Tibial artery (tissue), 4 donors: ENCODE measurements at places on chromosomes 11 and 22.

GRCh38 chr11:14907411-14908213, 15.6 kb upstream of the CYP2R1 start:
- H3K4me3 ChIP-seq = no peak overlapping the region
- peaks cover 3% of the 10 kb centered on the region for H3K27me3 ChIP-seq

GRCh38 chr11:57303990-57304579, 20.7 kb downstream of the TNKS1BP1 start:
- no peaks in the 10 kb centered on the region for H3K27me3 ChIP-seq
- H3K27ac ChIP-seq = no peak overlapping the region
- H3K4me3 ChIP-seq = no peak overlapping the region
- peaks cover 80% of the 10 kb centered on the region for H3K36me3 ChIP-seq

- H3K27me3 ChIP-seq = no peaks in the 10 kb centered on the region
- no peak for DNase-seq
- H3K27ac ChIP-seq = no peak overlapping the region
- H3K4me1 ChIP-seq = no peaks in the 10 kb centered on the region
These were observed 8.2 kb upstream of the MAFF start for GRCh38 chr22:38193580-38193979.

GRCh38 chr11:9563196-9563730, 10.2 kb upstream of the WEE1 start:
- H3K27ac ChIP-seq = no peak overlapping the region
- no peaks in the 10 kb centered on the region for H3K36me3 ChIP-seq
- H3K4me1 ChIP-seq = no peaks in the 10 kb centered on the region
- H3K4me3 ChIP-seq = no peak overlapping the region
- H3K27me3 ChIP-seq = no peaks in the 10 kb centered on the region

DNA sequence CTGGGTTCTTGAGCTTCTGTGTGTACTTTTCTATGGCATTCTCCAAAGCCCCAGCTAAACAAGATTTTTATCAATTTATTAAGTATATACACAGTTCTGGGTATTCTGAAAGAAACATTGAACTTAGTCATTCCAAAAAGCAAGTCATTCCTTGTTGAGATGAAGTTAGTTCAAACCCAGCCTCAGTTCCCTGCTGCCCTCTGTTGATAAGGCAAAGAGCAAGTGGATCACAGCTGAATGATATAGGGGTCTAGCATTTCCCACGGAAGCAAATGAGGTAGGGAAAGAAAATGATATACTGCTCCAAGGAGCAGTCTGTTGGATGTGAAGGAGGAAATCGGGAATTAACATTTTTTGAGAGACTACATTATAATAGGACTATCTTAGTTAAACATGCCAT, 841.8 kb upstream of the TENM4 start:
- no peaks in the 10 kb centered on the region for H3K36me3 ChIP-seq
- H3K4me3 ChIP-seq = no peak overlapping the region
- no peaks in the 10 kb centered on the region for H3K27me3 ChIP-seq
- no peak for DNase-seq
- no peak overlapping the region for H3K27ac ChIP-seq

DNA sequence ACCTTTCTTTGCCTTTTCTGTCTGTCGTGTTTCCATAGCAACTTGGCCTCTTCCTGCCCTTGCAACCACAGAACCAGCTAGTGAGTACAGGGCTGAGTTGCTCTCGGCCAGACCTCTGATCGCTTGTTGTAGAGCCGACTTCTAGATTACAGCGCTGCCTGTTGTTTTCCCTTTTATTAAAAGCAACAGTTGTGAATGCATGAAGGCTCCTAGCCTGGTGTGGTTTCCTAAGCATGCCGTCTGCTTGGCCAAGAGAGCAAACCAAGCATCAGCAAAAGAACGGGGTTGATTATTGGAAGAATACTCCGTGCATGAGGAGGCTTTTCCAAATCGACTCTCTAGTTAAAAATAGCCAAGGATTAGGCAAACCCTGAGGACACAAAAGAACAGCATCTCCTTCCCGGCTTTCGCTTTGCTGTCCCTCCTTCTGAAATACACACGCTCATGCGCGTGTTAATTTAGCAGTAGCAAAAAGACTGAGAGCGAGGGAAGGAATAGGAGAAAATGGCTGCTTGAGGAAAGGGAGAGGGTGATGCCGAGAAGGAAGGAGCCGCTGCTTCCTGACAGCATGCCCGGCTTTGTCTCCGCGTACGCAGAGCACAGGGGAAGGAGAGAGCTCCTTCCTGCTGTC, 71.5 kb upstream of the TTC12 start:
- H3K27ac ChIP-seq = peak overlapping the region; percentile 31
- no peaks in the 10 kb centered on the region for H3K36me3 ChIP-seq
- H3K4me3 ChIP-seq = peak overlapping the region; percentile 43
- no peaks in the 10 kb centered on the region for H3K4me1 ChIP-seq
- no peaks in the 10 kb centered on the region for H3K27me3 ChIP-seq

DNA sequence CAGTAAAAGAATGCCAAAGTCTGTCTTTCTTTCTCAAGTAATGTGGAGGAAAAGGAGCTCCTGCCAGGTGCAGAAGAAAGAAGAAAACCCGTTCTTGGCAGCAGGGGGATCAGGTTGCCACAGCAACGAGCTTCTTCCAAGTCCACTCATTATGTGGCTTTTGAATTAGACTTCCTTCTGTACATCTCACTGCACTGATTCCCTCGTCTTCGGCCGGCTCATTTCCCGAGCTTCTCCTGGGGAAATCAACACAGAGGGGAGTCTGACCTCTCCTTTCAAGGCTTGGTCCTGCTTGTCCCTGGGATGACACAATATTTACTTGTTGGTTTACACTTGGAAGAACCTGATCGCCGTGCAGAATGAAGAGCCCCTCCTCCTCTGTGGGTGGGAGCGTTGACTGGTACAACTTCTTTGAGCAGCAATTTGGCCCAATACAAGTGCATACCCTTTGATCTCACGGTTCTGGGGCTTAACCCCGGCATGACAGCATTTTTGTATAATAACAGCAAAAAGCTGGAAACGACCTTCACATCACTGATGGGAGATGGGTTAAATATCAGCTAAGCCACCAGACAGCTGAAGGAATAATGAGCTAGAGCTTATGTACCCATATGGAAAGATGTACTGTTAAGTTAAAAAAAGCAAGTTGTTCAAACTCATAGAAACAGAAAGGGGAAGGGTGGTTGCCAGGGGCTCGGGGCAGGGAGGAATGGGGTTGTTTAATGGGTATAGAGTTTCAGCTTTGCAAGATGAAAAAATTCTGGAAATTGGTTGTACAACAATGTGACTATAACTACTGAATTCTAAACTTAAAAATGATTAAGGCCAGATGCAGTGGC, 35.4 kb downstream of the MCHR1 start:
- no peaks in the 10 kb centered on the region for H3K27me3 ChIP-seq
- DNase-seq = no peak
- H3K4me3 ChIP-seq = no peak overlapping the region
- peaks cover 5% of the 10 kb centered on the region for H3K4me1 ChIP-seq

GRCh38 chr11:34313099-34313517, 44.7 kb downstream of the ABTB2 start:
- no peak for DNase-seq
- H3K27ac ChIP-seq = no peak overlapping the region
- peaks cover 21% of the 10 kb centered on the region for H3K4me1 ChIP-seq
- H3K36me3 ChIP-seq = no peaks in the 10 kb centered on the region
- H3K4me3 ChIP-seq = no peak overlapping the region

GRCh38 chr11:1742371-1742770, 8.0 kb downstream of the IFITM10 start:
- peaks cover 14% of the 10 kb centered on the region for H3K4me1 ChIP-seq
- peaks cover 2% of the 10 kb centered on the region for H3K27me3 ChIP-seq
- no peak overlapping the region for H3K4me3 ChIP-seq
- DNase-seq = peak; percentile 48
- no peaks in the 10 kb centered on the region for H3K36me3 ChIP-seq

DNA sequence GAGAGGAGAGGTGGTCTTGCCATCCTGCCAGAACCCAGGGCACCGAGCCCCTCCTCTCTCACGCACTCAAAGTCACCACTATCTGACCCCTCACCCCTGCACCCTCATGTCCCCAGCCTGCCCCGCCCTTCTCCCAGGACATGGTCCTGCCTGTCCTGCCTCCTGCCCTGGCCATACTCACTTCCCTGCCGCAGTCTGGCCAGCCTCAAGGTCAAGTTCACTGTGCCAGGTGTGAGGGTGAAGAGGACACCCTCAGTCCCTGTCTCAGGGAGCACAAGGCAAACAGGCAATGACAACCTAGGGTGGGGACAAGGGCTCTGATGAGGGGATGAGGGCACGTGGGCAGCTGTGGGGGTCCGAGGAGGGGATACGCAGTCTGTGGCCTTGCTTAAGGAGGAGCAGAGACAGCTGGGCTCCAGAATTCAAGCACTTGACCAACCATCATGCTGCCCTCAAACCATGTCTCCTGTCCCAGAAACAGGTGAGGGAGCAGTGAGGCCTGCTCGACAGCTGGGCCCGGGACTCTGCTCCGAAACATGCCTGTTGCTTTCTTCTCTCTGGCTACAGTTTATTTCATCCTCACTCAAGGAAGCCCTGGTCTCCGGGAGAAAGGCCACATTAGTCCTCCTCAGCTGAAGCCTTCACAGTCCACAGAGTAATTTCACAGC, 36.6 kb downstream of the PDGFB start:
- H3K4me3 ChIP-seq = no peak overlapping the region
- no peaks in the 10 kb centered on the region for H3K36me3 ChIP-seq
- H3K27me3 ChIP-seq = peaks cover 3% of the 10 kb centered on the region
- no peak overlapping the region for H3K27ac ChIP-seq

DNA sequence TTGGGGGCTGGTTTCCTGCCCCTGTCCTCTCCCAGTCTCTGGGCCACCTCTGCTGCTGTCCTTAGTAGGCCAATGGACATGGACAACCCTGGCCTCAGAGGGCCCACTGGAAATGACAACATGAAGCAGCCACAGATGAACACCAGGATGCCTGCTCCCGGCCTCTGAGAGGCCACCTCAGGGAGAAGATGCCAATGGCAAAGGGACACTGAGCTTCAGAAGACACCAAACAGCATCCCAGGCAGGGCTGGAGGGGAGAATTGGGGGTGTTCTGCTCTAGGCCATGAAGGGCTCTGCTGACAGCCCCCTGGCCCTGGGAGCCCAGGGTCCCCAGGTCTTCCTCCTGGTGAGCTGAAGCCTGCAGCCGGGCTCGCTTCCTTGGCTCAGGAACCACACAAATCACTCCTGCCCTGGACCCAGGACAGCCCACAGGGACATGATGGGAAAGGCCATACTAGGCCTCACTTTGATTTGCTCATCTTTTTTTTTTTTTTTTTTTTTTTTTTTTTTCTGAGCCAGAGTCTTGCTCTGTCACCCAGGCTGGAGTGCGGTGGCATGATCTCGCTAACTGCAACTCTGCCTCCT, 45.3 kb downstream of the TPBGL start:
- no peak overlapping the region for H3K4me3 ChIP-seq
- H3K27ac ChIP-seq = no peak overlapping the region
- H3K36me3 ChIP-seq = peaks cover 22% of the 10 kb centered on the region
- no peaks in the 10 kb centered on the region for H3K4me1 ChIP-seq
- no peaks in the 10 kb centered on the region for H3K27me3 ChIP-seq

DNA sequence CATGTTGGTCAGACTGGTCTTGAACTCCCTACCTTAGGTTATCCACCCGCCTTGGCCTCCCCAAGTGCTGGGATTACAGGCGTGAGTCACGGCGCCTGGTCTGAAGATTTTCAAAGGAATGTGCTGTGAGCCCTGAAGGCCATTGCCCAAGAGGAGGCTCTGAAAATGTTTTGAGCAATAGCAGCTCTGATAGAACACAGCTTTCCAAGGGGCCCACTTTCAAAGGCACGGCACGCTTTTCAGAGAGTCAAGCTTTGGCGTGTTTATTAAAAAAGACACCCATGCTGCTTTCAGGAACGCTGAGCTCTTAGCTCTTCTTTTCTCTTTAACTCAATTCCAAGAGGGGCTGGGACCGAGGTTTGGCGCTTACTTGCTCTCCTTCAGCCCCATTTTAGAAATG, 73.8 kb upstream of the CDON start:
- no peak for DNase-seq
- H3K27me3 ChIP-seq = peaks cover 39% of the 10 kb centered on the region
- no peaks in the 10 kb centered on the region for H3K36me3 ChIP-seq
- no peak overlapping the region for H3K4me3 ChIP-seq
- no peak overlapping the region for H3K27ac ChIP-seq

DNA sequence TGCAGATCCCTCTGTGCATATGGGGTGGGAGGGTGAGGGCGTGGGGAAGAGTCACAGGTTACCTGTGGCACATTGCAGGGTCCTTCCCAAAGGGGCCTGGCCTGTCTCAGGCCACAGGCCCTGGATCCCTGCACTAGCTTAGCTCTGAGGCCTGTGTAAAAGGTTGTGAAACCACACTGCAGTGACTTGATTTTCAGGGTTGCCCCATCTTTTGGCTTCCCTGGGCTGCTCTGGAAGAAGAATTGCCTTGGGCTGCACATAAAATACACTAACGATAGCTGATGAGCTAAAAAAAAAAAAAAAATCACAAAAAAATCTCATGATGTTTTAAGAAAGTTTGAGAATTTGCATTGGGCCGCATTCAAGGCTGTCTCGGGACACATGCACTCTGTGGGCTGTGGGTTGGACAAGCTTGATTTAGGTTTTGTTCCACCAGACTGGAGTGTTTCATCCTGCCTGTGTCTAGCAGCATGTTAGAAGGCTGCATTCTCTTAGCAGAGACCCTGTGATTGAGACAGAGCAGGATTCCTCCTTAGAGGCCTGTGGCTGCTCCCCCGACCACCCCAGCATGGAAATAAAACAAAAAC, 35.9 kb upstream of the TREH start:
- H3K27ac ChIP-seq = no peak overlapping the region
- no peaks in the 10 kb centered on the region for H3K36me3 ChIP-seq
- H3K4me1 ChIP-seq = no peaks in the 10 kb centered on the region
- H3K4me3 ChIP-seq = no peak overlapping the region
- no peaks in the 10 kb centered on the region for H3K27me3 ChIP-seq

- H3K27me3 ChIP-seq = no peaks in the 10 kb centered on the region
- no peaks in the 10 kb centered on the region for H3K4me1 ChIP-seq
- H3K36me3 ChIP-seq = peaks cover 88% of the 10 kb centered on the region
These were observed 23.5 kb downstream of the NFRKB start for GRCh38 chr11:129871914-129872313.

GRCh38 chr11:63698976-63699733, 17.9 kb downstream of the RTN3 start:
- peaks cover 16% of the 10 kb centered on the region for H3K4me1 ChIP-seq
- no peaks in the 10 kb centered on the region for H3K27me3 ChIP-seq
- DNase-seq = no peak
- no peak overlapping the region for H3K27ac ChIP-seq
- no peak overlapping the region for H3K4me3 ChIP-seq

- peaks cover 92% of the 10 kb centered on the region for H3K36me3 ChIP-seq
- H3K4me1 ChIP-seq = no peaks in the 10 kb centered on the region
- no peaks in the 10 kb centered on the region for H3K27me3 ChIP-seq
- H3K4me3 ChIP-seq = no peak overlapping the region
These were observed 81.8 kb downstream of the DGCR2 start for GRCh38 chr22:19040391-19040861.

DNA sequence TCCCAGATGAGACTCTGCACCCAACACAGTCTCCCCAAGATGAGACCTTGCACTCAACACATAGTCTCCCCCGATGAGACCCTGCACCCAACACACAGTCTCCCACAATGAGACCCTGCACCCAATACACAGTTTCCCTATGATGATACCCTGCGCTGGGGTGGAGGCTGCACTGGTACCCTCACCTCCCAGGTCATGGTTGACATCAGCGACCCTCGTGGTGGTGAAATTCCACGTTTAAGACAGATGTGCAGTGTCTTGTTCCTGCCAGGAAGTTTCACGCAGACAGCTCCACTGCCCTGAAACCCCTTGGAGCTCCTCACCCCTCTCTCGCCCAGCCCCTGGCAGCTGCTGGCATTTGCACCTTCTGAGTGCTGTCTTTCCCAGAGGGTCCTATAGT, 9.5 kb downstream of the MUC5AC start:
- no peaks in the 10 kb centered on the region for H3K4me1 ChIP-seq
- no peak overlapping the region for H3K4me3 ChIP-seq
- peaks cover 29% of the 10 kb centered on the region for H3K27me3 ChIP-seq

- H3K4me3 ChIP-seq = no peak overlapping the region
- H3K4me1 ChIP-seq = no peaks in the 10 kb centered on the region
- H3K27ac ChIP-seq = no peak overlapping the region
- peak; percentile 16 for DNase-seq
- H3K36me3 ChIP-seq = no peaks in the 10 kb centered on the region
- no peaks in the 10 kb centered on the region for H3K27me3 ChIP-seq
These were observed 870.2 kb downstream of the BRD1 start for GRCh38 chr22:48957311-48957986.
